ENCODE measurements at places on chromosomes 1 and 21.

GRCh38 chr1:115275216-115275615, 62.8 kb downstream of the NGF start:
- no peak for DNase-seq

DNA sequence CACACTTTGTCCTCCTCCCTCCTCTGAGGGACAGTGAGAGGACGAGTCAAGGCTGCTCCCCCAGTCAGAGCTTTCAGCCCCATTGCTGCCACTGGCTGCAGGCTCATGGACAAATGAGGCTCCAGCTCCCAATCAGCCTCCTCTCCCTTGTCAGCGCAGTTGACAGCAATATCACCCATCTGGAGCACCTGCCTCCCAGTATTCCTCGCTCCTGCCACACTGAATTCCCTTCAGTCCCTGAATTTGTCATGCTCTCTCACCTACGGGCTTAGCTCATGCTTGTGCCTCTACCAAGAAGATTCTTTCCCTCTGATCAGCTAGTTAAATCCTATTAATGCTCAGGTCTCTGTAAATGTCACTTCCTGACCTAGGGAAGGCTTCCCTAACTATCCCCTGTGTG, 54.4 kb upstream of the SYT6 start:
- no peak for DNase-seq

- no peak for DNase-seq
These were observed 4.4 kb upstream of the GBP4 start for GRCh38 chr1:89203166-89203565.

DNA sequence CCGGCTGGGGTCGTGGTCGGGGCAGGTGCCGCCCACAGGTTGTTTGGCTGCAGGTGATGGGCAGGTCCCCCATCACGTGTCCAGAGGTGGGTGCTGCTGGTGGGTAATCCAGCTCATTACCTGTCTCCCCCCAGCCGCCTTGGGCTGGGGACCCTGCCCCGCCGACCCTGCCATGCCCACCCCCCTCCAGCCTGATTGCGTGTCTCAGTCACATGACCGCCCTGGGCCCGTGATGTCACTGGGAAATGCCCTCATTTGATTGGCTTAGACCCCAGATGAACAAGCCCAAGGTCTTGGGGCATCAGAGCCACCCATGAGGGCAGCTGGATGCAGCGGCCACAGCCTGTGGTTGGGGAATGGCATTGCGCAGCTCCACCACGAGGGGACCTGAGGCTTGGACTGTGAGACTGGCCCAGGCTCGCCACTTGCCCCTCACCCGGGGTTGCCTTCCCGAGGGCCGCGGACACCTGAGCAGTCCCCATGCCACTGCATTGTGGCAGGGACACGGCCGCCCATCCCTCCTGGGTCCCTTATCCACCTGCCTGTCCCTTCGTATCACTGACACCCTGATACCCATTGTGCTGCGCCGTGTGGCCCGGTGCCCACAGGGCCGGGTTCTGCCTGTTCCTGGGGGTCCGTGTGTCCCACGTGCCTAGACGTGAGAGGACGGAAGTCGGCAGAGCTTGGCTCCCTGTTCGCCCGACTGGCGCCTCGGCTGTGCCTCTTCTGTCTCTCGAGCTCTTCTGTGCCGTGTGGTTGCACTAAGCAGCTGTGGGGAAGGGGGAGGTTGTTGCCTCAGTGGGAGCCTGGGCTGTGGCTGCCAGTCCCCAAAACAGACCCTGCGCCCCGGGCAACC, 68.0 kb downstream of the FAAP20 start:
- DNase-seq, result no peak

GRCh38 chr1:179141592-179142251, 59.9 kb downstream of the TOR3A start:
- DNase-seq, result no peak

DNA sequence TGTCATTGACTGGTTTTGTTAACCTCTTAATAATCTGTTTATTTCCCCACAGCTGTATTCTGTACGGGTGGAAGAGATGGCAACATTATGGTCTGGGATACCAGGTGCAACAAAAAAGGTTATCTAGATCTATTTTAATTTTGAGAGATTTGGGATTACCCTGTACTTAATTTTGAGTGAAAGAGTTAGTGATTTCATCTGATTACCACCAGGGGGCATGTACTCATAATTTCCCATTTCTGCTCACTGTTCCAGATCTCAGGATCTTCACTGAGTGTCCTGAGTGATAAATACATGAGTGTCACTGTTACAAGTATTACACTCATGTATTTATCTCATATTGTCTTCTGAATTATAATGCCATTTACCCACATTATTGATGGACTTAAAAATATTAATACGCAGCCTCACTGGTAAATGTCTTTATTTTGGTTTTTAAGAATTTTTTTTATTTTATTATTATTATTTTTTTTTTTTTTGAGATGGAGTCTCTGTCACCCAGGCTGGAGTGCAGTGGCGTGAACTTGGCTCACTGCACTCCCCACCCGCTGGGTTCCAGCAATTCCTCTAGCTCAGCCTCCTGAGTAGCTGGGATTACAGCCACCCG, 27.4 kb downstream of the DTL start:
- DNase-seq, result no peak

- DNase-seq, result no peak
These were observed 19.5 kb upstream of the SH2D2A start for GRCh38 chr1:156836041-156836654.

GRCh38 chr1:99131546-99131945, 126.9 kb upstream of the PLPPR5 start:
- no peak for DNase-seq

GRCh38 chr1:243731301-243731891, 118.6 kb downstream of the AKT3 start:
- no peak for DNase-seq

DNA sequence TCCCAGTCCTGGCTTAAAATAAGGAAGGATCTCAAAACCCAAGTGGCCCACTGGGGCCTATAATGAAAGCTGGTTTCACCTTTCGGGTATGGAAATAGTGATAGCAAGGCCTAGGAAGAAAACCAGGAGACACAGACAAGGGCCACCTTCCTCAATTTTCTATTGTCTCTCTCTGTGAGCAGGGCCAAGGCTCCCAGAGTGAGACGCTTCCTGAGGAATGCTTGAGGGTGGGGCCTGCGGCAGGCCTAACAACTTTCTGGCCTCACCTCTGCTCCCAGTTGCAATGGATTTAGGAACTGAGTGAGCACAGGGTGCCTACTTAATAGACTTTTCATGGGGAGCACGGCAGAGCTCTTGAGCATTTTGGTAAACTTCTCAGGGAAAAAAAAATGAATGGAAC, 300.9 kb downstream of the ASTN1 start:
- DNase-seq, result no peak

- DNase-seq, result no peak
These were observed 1.4 kb upstream of the AHDC1 start for GRCh38 chr1:27605300-27605766.

DNA sequence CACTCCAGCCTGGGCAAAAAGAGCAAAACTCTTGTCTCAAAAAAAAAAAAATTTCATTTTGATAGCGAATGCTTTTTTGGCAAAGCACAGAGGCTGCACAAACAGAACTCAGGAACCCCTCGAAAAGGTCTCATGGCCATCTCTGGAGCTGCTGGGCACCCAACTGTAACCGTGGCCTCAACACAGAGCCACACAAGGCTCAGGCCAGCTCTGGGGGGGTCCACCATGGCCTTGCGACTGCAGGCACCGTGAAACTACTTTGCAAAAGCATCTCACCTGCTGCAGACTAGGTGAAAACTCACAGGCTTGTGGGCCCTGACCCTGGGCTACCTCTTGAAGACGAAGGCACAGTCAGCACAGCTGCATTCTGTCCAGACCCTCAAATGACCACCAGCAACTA, 16.1 kb upstream of the TMEM240 start:
- no peak for DNase-seq
